CD4-positive, CD25-positive, alpha-beta regulatory T cell (primary cell): ENCODE measurements at places on chromosomes 12 and 14. TPM values are rescaled to one million over a fixed set of nuclear protein-coding genes. Genes with fewer than 3 reads are reported as not detected.

WNT5B gene
- not detected for total RNA-seq

TMEM119 gene
- total RNA-seq = 5.9 TPM

ACADS gene
- total RNA-seq = 10.9 TPM

SOAT2 gene
- total RNA-seq = 0.37 TPM

CSRNP2 gene
- total RNA-seq = 32.8 TPM

KERA gene
- not detected for total RNA-seq

MAPK1IP1L gene
- 193 TPM for total RNA-seq

- no peak for DNase-seq
Measured at GRCh38 chr12:103505371-103506236, 9.8 kb upstream of the C12orf42 start.

- no peak for DNase-seq
Measured at GRCh38 chr12:88062474-88062873, 33.3 kb upstream of the C12orf50 start.

- DNase-seq = no peak
Measured at GRCh38 chr14:37602605-37603453, 7.4 kb downstream of the TTC6 start.

DNA sequence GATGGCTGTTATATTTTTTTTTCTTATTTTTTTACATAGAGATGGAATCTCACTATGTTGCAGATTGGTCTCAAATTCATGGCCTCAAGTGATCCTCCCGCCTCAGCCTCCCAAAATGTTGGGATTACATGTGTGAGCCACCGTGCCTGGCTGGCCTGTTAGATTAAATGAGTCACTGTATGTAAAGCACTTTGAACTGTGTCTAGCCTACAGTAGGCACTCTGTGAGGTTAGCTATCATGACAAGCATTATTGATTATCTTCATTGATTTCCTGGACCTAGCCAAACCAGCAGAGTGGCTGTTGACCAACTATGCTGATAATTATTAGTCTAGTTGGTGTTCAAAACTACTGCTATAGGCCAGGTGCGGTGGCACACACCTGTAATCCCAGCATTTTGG, 42.6 kb downstream of the ARF6 start:
- DNase-seq = no peak

DNA sequence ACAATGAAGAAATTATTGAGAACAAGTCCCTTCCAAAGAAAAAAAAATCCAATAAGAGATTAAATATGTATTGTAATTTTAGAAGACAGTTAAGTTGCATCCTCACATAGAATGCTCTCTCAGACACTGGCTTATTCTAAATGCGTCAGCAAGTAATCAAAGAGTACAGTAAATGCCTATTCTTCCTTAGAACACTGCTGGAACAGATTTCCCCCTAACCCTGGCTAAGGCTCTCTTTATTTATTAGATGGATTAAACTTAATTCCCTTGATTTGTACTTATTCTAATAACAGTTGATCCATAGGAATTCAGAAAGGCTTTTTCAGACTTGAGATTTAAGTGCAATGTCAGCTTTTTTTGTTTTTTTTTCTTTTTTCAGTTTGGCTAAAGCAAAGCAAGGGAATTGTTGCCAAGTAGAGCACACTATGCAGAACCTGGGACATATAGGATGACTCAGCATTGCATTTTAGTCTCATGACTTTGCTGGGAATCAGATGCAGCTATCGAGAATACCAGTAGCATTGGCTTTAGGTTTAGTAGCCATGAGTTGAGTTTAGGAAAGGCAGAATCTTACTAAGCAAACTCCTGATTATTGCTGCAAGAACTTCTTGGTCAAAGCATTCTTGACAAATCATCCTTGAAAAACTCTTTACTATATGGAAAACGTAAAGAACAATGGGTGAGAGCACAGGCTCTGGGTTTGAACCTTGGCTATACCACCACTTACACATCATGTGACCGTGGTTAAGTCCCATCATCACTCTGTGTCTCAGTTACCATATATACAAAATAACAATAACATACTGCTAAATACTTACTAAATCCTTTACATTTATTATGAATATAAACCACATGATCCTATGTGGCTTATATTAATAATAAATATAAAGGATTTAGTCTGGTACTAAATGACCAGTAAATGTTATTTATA, 26.7 kb downstream of the MED21 start:
- DNase-seq = no peak

DNA sequence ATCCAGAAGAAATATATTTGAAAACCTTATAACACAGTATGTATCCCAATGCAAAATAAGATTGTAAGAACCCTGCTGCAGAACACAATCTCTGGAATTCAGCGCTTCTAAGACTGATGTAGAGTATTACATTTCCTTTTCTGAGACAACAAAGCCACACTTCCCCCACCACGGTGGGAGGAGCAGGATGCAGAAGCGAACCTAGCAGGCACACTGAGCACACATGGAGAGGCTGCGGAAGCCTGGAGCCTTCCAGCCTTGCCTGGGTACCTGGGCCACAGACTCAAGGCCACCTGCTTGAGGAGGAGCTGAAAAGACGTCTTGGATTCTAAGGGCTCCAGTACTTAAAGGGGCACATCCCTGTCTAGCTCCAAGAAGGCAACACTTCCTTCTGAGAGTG, 46.4 kb downstream of the TCHP start:
- no peak for DNase-seq

GRCh38 chr14:93094121-93094918, 21.4 kb downstream of the ITPK1 start:
- no peak for DNase-seq

DNA sequence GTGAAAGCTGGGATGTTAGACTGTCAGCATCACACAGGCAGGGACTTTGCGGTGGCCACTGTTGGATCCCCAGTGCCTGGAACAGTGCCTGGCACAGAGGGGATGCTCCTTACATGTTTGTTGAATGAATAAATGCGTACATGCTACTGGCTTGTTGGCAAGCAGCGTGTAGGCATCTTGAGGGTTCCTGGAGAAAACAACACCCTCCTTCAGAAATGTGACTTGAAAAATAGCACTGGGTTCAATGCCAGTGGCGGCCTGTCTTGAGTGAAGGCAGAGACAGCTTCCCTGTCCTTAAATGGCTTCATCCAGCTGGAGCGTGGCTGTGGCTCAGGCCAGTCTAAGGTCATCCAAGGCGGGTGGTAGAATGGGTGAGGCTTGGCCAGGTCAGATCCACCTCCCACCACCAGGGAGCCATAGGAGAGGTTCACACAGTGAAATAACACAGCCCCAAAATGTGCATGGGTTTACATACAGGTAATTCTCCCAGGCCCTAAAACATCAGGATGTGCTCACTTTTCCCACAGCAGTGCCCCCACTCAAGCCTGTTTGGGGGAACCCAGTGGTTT, 171.4 kb downstream of the PHETA1 start:
- DNase-seq = no peak

DNA sequence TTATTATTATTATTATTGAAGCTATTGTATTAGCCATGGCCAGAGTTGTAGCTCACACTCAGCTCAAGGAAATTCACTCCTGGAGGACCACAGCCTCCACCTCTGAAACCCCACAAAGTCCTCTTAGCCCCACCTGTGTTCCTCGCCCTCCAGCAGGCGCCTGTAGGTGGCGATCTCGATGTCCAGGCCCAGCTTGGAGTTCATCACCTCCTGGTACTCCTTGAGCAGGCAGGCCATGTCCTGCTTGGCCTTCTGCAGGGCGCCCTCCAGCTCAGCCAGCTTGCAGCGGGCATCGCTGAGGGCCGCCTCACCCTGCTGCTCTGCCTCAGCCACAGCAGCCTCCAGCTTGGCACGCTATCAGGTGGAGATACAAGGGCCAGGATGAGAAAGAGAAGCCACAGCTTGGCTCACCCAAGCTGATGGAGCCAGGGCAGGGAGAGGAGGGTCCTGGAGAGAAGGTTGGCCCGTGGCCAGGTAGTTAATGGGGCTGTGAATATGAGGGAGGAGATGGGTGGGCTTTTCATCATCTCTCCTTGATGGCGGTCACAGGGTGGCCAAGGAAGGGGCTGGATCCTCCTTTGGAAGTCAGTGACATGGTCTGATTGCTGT, 5.1 kb downstream of the KRT85 start:
- no peak for DNase-seq

DNA sequence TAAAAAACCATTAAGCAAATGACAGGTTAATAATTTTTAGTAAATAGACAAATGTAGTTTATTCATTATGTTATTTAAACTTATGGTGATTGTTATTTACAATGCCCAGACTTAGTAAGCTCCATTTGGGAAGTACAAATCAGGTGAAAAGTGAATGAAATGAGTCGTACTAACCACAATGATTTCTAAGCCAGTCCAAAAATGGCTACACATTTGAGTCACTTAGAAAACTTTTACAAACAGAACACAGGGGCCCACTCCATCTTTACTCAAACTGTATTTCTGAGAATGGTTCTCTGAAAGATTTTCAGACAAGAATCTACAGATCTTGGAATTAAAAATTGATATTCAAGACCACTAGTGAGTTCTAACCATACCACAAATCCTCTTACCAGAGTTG, 653.3 kb upstream of the MIS18BP1 start:
- DNase-seq = no peak

GRCh38 chr12:96501133-96501761, 11.9 kb downstream of the CFAP54 start:
- DNase-seq = peak; percentile 17

DNA sequence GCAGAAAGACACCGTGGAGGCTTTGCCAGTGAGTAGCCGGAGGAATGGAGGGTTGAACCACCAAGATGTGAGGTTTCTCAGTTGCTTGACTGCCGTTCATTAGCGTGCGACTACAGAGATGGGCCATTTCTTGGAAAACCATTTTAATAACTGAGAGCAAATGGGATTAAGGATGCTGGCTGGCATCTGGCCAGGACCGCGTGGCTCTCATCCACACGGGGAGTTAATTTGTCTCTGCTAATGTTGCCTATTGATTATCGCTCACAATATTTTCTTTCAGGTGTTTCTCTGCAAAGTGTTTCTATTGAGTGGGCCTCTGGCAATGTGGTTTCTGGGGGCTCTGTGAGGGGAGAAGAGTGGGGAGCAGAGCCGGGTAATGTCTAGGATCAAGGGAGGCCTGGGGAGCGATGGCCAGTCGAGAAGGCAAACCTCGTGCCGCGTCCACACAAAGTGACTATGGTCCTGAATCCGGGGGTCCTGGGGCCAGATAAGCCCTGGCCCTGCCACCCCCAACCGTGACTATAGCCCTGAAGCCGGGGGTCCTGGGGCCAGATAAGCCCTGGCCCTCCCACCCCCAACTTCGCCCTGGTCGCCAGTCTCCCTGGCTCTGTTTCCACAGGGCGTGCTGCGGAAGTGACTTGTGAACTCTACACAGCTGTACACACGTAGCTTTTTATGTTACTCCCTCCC, 110.6 kb downstream of the PRMT8 start:
- DNase-seq = no peak

DNA sequence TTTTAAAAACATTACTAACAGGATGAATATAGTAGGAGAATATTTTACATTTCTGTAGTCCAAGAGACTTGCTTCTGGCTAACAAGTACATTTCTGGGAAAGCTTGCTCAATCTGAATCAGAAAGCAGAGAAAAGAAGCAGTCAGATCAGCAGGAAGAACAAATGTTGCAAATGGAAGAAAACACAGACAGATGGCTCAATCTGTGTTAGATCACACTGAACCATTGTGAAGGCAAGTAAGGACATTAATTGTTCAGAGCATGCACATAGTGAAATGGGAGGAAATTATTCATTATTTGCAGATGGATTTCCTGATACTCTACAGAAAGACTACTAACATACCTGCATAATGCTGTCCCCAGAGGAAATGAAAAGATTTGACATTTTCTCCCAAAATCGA, 65.2 kb upstream of the CNOT2 start:
- no peak for DNase-seq

- no peak for DNase-seq
Measured at GRCh38 chr12:50515587-50515986, 10.8 kb downstream of the DIP2B start.

DNA sequence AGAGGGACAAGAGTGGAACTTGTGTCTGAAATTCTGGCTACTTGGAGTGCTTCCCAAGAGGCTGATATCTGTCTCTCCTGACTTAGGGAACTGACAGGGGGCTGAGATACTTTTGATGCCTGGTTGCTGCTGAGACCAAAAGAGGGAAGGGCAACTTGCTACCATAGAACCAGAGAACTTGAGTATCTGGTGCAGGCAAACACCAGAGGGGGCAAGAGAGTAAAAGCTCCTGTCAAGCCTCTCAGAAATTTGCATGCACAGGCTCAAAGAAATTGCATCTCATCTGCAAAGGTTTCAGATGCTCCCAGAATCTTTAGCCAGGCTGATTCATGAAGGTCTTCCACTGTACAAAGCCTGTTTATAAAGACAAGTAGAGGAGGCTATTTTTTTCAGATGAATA, 391.3 kb upstream of the FOXG1 start:
- no peak for DNase-seq

GRCh38 chr12:124640056-124640455, 72.6 kb upstream of the NCOR2 start:
- DNase-seq = no peak

DNA sequence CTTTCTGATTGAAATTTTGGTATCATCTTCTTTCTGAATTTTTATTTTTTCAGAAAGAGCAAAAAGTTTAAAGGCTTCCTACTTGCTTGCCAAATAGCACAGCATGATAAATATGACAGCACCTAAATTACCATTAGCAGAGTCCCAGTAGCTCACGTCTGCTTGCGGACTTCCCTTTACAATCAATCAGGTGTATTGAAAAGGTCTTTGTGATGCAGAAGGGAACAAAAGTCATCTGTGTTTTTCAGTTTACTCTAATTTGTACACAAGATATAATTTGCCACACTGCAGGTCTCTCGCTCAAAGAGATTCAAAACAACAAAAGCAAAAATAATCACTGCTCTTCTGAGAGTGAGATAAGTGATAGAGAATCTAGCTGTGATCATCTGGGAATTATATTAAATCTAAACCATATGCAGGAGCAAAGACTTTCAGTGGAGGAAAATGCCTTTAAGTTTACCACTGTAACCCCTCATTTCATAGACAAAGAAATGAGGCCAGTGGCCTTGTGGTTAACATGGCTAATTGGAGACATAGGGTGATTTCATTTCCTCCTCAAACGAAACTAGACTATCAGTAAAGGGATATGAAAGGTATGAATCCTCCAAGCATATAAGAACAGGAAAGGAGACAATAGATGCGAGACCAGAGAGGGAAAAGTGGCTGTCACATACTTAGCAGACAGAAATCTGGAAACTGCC, 240.8 kb upstream of the TMPO start:
- no peak for DNase-seq

GRCh38 chr12:49933796-49934195, 16.7 kb upstream of the AQP2 start:
- no peak for DNase-seq

DNA sequence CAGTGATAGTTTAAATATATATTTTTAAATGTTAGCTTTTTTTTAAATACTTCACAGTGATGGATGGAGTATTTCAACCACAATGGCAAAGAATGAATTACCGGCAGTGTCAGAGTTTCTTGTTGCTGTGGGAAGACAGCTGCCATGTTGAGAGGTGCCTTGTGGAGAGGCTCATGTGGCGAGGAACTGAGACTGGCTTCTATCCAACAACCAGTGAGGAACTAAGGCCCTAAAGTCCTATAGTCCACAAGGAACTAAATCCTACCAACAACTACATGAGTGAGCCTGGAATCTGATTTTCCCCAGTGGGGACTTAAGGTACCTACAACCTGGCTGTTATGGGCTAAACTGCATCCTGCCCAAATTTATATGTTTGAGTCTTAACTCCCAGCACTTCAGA, 220.2 kb upstream of the PLEKHG7 start:
- DNase-seq = no peak

- DNase-seq = no peak
Measured at GRCh38 chr12:53770281-53770680, 18.5 kb upstream of the CISTR start.

GRCh38 chr14:57797160-57797559, 68.7 kb downstream of the SLC35F4 start:
- DNase-seq = no peak

- peak; percentile 15 for DNase-seq
Measured at GRCh38 chr14:35401422-35402265, 2.9 kb downstream of the NFKBIA start.
